Activated T-helper 1 cell treated with anti-CD3 and anti-CD28 coated beads, Interleukin-2, amount 50 U/mL, for 16 hours (primary cell): ENCODE measurements at places on chromosomes 5 and 9.

DNA sequence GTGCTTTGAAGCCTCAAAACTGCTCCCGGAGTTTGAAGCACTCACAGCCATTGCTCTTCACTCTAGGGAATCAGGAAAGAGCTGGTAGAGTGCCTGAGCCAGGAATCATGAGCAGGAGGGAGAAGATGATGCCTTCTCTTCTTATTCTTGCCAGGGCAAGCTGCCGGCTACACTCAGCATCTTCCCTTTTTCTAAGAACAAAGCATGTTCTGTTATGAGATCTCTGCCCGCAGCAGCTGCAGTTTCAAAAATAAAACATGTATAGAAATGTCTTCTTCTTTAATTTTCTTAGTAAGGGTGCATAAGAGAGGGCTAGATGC is 57.9 kb upstream of the RICTOR start:
- DNase-seq: no peak

- no peak for DNase-seq
Observed at GRCh38 chr9:37382982-37383357, 39.5 kb upstream of the GRHPR start.

DNA sequence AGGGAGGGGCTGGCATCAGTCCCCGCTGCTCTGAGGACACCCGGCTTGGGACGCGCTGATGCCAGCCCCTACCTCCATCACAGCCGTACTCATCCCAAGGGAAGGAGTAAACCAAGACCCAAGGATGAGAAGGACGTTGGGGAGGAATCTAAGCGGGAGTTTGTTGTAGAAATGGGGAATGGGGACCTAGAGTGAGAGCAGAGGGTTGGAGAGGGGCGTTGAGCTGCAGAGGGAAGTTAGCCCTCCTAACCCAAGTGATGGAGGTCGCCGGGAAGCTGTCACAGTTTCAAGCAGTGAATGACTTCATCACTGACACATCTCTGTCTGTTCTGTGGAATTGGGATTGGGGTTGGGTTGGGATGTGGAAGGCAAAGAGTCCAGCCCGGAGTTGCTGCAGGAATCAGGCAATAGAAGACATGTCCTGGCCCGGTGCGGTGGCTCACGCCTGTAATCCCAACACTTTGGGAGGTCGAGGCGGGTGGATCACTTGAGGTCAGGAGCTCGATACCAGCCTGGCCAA is 759 bp upstream of the SUSD1 start:
- no peak for DNase-seq

GRCh38 chr5:136063778-136064465 is 35.1 kb downstream of the TGFBI start:
- no peak for DNase-seq

DNA sequence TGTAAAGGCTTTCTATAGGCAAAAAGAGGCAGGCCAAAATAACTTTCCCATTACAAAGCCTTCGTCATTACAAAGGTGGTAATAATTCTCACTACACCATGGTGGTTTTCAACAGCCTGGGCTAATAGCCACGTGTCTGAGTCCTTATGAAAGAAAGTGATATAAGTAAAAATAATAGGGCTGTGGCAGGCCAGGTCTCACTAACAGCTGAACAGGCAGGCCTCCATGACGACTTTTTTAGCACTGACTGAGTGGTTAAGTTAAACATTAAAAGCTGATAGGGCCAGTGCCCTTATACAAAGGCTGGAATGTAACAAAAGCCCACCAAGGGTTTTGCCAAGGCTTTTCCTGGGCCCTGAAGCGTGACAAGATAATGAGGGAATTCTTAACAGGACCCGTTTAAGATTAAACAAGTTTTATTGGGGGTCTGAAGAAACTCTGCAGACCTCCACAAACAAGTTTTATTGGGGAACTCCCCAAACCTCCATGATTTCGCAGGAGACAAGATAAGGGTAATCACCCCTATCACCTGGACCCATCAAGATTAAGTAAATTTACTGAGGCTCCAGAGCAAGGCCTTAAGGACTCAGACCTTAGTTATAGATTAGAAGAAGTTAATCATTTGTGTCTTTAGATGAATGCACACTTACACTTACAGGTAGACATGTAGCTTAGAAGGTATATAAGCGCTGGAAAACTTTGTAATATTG is 412.9 kb downstream of the CHSY3 start:
- no peak for DNase-seq

DNA sequence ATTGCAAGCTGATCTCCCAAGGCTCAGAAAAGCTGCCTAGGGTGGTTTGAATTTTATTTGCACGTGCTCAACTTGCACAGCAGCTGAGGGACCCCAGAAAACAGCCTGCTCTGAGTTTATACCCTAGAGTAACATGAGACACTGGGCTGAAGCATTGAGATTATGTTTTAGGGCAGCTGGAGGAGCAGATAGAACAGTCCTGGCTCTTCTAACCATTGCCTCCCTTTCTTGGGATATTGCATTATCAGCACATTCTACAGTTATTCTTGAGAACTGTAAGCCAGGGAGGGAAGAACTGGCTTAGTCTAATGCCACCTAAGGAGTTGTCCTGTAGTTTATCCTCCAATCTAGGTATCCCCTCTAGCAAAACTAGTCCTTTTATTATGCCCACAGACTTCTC is 10.3 kb downstream of the SMC2 start:
- no peak for DNase-seq

DNA sequence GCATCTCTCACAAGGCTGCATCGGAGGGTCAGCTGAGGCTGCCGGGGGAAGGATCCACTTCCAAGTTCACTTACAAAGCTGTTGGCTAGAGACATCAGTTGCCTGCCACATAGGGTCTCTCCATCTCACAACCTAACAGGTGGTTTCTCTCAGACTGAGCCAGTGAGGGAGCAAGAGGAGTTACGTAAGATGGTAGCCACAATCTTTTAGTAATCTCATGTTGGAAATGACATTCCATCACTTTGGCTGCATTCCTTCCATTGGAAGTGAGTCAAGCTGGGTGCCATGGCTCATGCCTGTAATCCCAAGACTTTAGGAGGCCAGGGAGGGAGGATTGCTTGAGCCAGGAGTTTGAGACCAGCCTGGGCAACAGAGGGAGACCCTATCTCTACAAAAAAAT is 7.4 kb upstream of the GRK6 start:
- no peak for DNase-seq

DNA sequence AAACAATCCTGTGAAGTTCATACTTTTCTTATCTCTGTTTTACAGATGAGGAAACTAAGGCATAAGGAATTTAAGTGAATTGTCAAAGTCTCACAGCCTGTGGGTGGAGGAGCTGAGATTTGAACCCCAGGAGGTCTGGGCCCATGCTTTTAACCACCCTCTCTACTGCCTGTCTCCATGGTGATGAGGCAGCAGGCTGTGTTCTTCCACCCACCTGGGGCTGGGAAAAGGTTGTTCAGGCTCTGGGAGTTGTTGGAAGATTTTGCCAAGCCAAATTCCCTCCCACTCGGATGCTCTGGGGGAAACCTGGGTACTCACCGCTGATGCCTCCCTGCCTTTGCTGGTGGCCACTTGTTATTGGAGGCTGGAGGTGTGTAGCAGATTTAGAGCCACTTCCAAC is 18.3 kb upstream of the SYNPO start:
- DNase-seq: no peak

GRCh38 chr9:92706218-92706940 is 36.4 kb upstream of the IPPK start:
- DNase-seq: no peak

DNA sequence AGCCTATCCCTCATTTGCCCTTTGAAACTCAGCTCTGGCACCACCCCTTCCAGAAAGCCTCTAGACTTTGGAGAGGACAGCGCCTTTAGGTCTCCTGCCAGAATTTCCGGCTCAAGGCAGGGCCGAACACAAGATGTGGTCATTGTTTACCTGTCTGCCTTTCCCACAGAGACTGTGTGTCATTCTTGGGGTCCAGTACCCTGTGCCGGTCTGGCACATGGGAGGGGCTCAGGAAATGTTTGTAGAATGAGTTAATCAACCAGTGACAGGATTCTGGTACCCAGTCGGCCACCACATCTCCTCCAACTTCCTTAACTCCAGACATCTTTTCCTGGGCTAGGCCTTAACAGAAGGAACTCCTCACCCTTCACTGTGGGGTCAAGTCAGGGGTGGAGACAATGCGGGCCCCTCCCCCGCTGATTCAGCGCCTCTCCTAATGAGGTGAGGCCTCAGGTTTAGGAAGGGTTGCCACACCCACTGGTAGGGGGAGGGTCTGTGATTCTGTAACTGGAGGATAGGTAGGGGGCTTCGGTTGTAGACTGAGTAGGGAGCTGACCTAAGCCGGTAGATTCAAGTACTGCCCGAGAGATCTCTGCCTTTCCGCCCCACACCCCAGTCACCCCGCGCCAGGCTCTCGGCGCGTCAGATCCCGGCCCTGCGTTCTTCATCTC is 29.3 kb downstream of the PCDH1 start:
- DNase-seq: no peak

- no peak for DNase-seq
Observed at GRCh38 chr5:42767491-42768105, 11.0 kb downstream of the CCDC152 start.

- no peak for DNase-seq
Observed at GRCh38 chr5:171882118-171882517, 96.5 kb downstream of the SMIM23 start.

GRCh38 chr9:88258024-88258423 is 119.7 kb upstream of the SPATA31C2 start:
- no peak for DNase-seq

- peak; percentile 86 for DNase-seq
Observed at GRCh38 chr5:176361437-176362232, at the start of gene KIAA1191. KIAA1191 (minus strand) TSS chr5:176361764; CDS start chr5:176359508, 2,256 bp downstream.
